GM12892 (cell line): ENCODE measurements at places on chromosomes 1 and 21.

- no peak for DNase-seq
Observed at GRCh38 chr1:30140566-30140965, 582.8 kb downstream of the MATN1 start.

- no peak for DNase-seq
Observed at GRCh38 chr21:34748862-34749261, 80.1 kb downstream of the CLIC6 start.

DNA sequence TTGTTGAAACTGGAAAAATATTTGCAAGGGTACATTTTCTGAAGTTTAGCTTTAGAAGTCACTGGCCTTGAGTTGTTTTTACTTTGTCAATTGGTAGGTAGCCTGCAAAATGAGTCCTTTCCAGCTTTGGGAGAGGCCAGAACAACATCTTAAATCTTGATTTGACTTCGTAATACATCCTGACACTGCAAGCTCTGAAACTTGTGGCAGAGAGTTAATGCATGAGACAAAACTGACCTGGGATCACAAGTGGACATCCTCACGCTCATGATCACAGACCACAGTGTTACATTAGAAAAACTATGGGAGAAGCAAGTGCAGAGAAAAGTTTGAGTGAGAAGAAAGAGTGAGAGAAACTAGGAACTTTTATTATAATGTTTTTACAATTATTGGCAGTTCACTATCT, 550.9 kb downstream of the USP25 start:
- no peak for DNase-seq

GRCh38 chr1:55301912-55302311, 86.7 kb upstream of the USP24 start:
- no peak for DNase-seq

DNA sequence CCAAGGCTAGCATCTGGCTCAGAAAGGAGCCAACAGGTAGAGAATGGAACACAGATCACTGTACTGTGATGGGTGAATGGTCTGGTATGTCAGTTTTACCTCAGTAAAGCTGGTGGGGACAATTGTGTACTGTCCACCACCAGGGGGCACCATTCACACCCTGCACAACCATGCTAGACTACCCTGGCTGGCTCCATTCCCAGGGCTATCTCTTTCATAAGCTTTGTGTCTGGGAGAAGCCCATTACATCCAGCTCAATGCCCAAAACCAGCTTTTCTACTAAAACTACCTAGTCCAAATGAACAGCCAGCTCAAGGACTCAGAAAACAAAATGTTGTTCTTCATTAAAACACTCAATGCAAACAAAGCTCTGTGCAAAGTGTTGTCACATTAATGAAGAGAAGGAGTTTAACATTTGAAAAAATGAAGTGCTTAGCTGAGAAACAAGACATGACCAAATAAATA, 62.0 kb upstream of the RASAL2 start:
- DNase-seq: peak; percentile 49

DNA sequence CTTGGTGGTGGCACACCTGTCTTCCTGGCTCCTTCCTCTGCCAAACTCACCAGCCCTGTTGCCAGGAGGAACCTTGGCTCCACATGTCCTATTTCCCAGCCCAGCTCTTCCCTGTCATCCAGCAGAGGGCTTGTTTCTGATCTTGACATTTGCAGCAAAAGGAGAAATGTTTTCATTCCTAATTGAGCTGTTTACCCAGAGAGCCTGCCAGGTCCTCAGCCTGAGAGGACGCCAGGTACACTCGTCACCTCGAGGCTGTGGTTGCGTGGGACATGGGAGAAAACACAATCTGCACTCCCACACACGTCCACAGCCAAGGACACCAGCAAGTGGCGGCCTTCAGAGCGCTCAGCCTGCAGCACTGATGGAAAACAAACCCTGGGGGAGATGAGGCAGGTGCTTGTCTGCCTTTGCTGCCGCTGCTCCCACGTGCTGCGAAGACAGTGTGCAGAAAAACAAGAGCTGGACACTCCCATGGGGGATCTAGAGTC, 132.8 kb upstream of the CD34 start:
- DNase-seq: no peak

GRCh38 chr1:3061981-3062615, 6.9 kb upstream of the PRDM16 start:
- no peak for DNase-seq

DNA sequence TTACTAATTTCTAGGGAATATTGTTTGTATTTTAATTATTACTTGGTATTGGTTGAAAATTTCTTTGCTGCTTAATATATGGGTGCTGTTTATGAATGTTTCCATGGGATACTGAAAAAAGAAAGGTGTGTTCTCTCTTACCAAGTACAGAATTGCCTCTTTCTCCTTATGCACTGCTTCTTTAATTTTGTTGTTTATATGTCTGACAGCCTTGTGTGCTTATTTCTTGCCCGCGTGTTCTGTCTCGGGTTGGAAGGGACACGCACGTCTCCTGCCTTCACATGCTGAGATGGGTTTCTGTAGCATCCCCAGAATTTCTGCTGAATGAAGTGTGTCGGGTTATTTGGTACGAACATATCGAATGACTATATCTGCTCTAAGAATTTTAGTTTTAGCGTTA, 51.1 kb downstream of the AGPAT3 start:
- no peak for DNase-seq

GRCh38 chr1:178362747-178363146, 134.0 kb downstream of the CLEC20A start:
- no peak for DNase-seq

DNA sequence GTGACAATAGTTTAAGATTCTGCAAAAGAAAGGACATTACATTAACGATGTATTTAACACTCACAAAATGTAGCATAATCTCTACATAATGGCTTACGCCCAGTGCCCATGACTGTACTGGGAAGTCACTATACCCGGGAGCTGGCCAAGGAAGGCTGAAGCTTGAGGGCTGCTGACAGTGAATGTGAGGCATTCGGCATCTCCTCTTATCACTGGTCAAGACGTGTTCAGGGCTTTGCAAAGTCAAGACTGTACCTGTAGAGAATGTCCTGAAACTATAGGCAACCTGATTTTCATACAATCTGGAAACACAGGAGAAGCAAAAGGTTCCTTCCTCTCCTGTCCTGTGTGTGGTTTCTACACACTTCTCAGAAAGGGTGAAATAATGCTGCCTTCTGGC, 12.7 kb upstream of the IFNGR2 start:
- DNase-seq: no peak

- DNase-seq: no peak
Observed at GRCh38 chr1:230892018-230892491, 23.7 kb upstream of the C1orf198 start.
